GOT3 (cell line): ENCODE measurements at places on chromosomes 13 and 19.

DNA sequence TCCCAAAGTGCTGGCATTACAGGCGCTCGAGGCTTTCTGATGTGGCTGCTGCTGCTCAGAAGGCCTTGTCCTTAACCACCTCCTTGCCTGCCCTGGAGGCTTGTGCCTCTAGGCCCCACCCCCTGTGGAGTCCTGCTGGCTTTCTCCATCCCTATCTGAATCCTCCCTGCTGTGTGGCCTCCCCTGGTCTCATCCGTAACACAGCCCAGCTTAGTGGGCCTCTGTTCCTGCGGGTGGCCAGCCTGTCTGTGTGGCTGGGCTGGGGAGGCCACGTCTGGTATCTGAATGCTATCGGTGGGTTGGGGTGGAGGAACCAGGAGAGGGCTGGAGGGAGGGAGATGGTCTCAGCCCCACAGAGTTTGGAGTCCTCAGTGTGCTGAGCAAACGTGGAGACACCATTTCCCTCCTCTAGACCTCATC, 4.7 kb downstream of the RPL28 start:
- no peak for DNase-seq

GRCh38 chr13:40319699-40320579, 346.5 kb downstream of the FOXO1 start:
- DNase-seq, result no peak

GRCh38 chr19:4044990-4045465, 21.7 kb downstream of the ZBTB7A start:
- no peak for DNase-seq

- DNase-seq, result no peak
These were observed 17.2 kb downstream of the FGF9 start for GRCh38 chr13:21688056-21688455.

- DNase-seq, result no peak
These were observed 8.1 kb upstream of the PTBP1 start for GRCh38 chr19:788983-789700.

- DNase-seq, result peak; percentile 94
These were observed 1.7 kb upstream of the PPP1R37 start for GRCh38 chr19:45091031-45091923.

- no peak for DNase-seq
These were observed 16.3 kb upstream of the TSPAN16 start for GRCh38 chr19:11279505-11280236.

DNA sequence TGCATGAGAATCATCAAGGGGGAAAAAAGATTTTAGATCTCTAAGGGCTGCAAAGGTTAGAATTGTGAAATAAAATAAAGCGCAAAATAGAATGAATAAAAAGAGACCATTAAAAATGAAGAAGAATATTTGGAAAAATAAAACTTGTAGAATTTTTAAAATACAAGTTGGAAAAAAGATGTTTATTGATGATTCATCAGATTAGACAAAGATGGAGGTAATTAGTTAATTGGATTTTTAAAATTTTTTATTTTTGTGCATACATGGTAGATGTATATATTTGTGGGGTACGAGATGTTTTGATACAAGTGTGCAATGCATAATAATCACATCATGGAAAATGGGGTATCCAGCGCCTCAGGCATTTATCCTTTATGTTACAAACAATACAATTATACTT, 143.3 kb downstream of the MAB21L1 start:
- DNase-seq, result no peak
